Stimulated activated memory B cell treated with anti-CD40 and anti-IgM and Interleukin-4, amounts not matched to agents 10 μg/mL and 1 μg/mL and 100 μg/mL, for 72 hours (primary cell): ENCODE measurements at places on chromosomes 12 and 14.

GRCh38 chr12:14473707-14474287 is 93.9 kb downstream of the PLBD1 start:
- ATAC-seq: no peak

DNA sequence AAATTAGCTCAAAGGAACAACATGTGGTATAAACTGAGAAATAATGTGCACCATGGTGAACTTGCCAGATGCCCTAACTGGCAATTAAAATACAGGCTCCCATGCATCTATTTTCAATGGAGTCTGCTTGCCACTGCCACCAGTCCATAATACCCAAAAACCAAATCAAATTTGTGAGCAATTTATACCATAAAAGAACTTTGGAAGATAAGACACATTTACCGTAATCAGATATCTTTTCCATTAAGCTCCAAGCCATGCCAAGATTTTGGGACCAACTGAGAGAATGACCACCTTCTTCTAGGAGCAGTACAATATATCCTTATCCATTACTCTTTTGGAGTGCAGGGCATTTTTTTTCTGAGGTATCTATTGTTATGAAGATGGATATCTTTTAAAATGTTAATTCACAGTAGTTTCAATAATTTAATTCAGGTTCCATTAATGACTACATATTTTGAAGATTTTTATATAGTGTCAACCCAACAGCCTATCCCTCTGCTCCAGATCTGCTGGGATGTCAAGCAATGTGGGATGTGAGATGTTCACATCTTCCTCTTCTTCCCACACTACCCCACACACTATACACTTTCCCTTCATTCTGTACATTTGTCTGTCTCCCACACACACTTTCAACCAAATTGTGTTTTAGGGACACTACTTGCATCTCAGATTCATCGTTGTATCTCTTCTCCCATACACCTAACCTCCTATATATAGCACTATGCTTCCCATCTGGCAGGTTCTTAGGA is 53.3 kb downstream of the KIF21A start:
- ATAC-seq: no peak

DNA sequence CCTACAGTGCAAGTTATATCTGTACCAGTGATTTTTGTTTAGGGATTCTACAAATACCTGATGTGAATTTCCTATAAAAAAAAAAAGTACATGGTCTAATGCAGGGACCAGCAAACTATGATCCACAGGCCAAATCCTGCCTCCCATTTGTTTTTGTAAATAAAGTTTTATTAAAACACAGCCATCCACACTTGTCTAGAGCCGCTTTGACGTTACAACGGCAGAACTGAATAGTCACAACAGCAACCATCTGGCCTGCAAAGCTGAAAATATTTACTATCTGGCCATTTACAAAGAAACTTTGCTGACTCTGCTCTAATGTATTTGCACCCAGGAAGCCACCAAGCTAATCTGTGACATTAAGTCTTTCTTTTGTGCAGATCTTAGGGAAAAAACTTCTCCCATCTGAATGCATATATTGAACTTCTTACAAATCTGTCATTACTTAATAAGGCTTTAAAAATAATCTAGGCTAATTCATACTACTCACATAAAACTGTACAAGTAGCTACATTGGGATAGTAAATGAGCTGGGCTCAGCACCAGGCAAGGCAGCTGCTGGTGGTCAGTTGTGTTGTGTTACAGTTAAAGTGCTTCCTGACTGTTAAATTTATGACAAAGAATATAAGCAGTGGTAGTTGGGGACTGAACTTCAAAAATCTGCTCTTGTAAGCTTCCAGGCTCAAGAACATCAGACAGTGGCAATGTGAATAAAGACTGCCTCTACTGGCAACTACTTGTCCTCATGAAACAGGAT is 303.3 kb downstream of the MED13L start:
- ATAC-seq: no peak

GRCh38 chr14:51938137-51938536 is 51.2 kb upstream of the RTRAF start:
- ATAC-seq: no peak

DNA sequence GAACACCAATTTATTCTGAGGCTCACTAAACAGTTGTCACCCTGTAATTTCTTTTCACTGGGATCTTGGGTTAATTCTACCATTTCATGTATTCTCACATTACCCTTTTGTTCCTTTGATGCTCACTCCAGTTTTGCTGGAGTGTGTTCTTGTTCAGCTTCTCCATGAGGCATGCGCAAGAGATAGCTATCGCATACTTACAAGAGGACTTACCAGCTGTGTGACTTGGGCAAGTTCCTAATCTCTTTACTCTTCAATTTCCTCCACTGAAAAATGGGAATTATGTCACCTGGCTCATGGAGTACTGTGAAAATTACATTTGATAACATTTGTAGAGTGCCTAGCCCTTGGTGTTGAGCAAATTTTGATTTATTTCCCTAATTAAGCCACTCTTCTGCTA is 56.5 kb upstream of the JDP2 start:
- no peak for ATAC-seq

DNA sequence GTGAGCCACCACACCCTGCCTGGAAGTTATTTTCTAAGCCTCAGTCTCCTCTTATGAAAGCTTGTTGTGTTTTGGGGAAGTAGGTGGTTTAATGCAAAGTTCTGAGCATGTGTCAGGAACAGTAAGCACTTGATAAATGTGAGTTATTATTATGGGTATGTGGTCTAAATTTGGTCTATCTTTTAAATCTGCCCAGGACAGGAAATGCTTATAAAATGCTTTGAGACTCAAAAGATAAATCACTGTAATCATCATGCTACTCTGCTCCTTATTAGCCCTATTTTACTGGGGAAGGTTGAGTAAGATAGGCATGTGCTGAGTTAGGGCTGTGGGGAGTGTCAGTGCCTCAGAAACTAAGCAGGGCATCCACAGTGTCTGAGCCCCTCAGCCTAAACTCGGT is 13.1 kb upstream of the SRSF5 start:
- ATAC-seq: no peak

DNA sequence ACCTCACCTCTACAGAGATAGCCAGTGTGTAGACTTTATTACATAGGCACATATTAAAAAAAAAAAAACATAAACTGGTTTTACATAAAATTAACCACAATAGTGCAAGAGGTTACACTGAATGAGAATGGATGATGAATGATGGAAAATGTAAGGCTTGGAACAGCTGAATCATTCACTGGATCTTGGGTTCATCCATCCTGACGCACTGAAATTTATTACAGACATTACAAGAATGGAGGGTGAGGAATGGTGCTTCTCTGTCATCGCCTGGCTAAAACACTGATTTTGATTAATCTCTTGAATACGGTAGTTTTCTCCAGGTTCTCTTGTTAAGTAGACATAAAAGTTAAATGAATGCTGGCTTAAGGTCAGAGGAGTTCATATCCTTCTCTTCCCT is 40.0 kb upstream of the GTF2A1 start:
- no peak for ATAC-seq

DNA sequence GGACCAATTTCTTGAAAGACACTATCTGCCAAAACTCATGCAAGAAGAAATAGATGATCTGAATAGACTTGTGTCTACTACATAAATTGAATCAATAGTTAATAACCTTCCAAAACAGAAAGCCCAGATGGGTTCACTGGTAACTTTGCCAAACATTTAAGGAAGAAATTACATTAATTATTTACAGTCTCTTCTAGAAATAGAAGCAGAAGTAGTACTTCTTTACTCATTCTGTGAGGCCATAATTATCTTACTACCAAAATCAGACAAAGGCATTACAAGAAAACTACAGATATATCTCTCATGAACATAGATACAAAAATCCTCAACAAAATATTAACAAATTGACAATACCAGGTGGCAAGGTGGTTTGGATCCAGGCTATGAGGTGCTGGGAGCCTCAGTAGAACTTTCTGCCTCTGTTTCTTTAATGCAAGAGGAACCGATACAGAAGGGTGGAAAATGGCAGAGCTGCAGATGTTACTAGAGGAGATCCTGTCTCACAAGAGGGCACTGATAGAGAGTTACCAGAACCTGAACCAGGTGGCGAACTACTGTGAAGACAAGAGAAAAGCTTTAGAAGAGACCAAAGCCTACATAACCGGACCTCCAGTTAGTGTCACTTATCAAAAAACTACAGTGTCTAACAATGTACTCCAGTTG is 33.7 kb upstream of the KTN1 start:
- peak; percentile 67 for ATAC-seq

- ATAC-seq: no peak
Observed at GRCh38 chr12:92530706-92531105, 172.1 kb upstream of the PLEKHG7 start.

DNA sequence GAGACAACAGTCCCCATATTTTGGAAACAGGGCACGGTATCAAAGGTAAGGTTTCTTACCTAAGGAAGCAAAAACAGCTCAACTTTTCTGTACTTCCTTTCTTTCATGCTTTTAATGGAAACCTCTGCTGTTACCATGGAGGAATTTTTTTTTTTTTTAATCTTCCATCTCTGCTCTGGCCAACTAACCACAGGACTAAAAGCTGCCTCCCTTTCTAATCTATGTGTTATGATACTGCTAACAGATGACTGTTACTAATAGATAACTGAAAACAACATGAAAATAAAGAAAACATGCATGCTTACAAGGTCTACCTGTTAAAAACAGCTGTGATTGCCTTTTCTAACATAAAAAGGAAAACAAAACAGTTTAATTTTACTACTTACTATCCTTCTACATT is 168.4 kb downstream of the SOX5 start:
- no peak for ATAC-seq

GRCh38 chr14:71728386-71728785 is 203.8 kb upstream of the RGS6 start:
- ATAC-seq: no peak

DNA sequence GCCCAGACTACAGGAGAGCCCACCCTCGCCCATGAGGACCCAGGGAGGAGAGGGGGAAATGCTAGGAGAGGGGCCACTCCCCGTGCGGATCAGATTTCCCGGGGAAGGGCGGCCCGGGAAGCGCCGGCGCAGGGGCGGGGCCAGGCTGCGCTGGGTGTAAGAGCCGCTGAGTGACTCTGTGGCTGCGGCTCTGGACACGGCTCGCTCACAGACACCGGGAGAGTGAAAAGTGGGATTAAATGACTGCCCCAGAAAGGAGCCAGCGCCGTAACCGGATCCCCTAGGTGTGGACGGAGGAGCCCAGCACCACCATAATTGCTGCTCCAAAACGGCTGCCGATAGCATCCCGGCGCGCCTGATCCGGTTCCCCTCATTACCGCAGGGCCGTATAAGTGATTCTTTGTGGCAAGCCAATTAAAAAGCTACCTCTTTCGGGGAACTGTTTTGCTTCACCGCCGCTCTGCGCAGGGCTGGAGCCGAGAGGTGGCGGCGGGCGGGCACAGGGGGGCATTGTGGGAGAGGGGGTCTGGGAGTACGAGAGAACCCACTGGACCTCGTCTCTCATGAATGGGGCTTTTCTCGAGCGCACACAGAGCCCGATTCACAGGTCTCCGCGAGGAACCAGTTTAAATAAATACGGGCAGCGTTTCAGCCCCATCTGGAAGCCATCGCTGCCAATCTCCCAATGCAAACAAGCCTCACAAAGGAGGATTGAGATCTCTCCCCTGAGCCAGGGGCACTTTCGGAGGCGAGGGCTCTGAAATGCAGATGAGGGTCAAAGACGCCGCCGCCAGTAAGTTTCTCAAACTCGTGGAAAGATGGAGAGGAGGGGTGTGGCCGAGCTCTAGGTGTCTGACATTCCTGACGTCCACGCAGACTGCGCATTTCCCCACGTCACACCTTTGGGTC is 2.5 kb downstream of the COL2A1 start:
- no peak for ATAC-seq

DNA sequence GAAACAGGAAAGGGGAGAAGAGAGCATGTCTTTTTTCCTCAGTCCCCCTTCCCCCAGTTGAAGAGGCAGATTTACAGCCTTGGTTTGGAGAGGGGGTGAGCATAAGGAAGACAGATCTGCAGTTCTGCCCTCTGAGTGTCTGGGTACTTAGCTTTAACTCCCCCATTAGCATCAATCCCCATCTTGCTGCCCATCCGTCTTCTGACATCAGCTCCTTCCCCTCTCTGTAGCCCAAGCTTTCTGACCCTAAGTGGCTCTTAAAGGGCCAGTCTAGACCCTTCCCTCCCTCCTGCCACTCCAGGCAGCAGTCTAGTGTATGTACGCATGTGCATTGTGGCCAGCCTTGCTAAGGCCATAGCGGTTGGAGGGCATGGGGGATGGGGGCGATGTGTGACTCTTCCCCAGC is 7.3 kb downstream of the GPR84 start:
- no peak for ATAC-seq

- ATAC-seq: no peak
Observed at GRCh38 chr14:80390906-80391305, 179.6 kb upstream of the DIO2 start.

DNA sequence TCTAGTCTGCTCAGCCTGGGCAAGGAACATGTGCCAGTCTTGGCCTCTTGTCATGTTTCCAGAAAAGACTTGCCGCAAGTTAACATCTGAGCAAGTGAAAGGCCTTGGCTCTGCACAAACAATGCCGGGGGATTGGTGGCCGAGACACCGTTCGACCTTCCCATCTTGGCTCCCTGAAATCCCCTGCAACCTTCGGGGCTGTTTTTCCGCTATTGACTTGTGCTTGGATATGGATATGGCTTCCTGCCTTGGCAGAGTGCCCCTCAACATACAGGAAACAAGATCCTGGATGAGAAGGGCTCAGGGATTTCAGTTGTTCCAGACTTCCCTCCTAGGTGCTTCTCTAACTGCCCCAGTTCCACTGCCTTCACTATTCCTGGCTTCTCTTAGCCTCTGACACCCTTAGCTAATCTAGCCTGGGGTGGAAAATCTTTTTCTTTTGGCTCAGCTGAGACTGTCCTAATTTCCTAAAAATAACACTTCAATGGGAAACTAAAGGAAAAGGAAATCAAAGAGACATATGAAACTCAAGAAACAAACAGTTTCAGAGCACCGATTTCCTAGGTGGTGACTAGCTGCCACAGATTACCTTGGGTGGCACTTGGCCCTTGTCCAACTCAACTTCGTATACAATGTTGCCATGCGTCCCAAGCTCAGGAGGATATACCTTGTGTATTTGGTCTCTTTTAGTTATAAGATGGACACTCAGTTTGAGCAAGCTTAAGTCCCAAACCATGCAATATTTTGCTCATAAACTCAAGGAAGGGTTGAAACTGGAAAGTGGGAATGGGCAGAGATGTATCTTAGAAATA is 33.9 kb downstream of the RDH12 start:
- ATAC-seq: no peak

DNA sequence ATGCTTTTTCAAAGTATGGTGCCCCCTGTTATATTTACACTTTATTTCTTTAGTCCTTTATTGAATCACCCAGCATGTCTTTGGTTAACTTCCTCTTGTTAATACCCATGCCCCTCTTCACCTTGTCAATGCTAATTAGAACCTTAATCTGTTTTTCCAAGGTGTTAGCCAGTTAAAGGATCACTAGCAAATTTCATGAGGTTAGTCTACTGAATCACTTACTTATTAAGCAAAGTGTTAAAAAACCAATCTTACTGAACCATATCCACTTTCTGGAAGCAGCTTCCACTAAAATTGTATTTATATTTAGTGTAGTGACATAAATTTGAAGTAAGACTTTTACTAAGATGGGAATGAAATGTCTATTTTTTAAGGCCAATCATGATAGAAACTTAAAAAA is 27.9 kb downstream of the TAOK3 start:
- ATAC-seq: no peak
